NCI-H524 (cell line): ENCODE measurements at places on chromosomes 13 and 19.
A peak's percentile ranks its signal among the peaks of the same experiment; 100 is the strongest.

GRCh38 chr19:5466814-5467291 lies 11.6 kb downstream of the ZNRF4 start:
- peak; percentile 89 for DNase-seq

GRCh38 chr13:38702669-38703068 lies 15.8 kb downstream of the FREM2 start:
- DNase-seq: no peak

DNA sequence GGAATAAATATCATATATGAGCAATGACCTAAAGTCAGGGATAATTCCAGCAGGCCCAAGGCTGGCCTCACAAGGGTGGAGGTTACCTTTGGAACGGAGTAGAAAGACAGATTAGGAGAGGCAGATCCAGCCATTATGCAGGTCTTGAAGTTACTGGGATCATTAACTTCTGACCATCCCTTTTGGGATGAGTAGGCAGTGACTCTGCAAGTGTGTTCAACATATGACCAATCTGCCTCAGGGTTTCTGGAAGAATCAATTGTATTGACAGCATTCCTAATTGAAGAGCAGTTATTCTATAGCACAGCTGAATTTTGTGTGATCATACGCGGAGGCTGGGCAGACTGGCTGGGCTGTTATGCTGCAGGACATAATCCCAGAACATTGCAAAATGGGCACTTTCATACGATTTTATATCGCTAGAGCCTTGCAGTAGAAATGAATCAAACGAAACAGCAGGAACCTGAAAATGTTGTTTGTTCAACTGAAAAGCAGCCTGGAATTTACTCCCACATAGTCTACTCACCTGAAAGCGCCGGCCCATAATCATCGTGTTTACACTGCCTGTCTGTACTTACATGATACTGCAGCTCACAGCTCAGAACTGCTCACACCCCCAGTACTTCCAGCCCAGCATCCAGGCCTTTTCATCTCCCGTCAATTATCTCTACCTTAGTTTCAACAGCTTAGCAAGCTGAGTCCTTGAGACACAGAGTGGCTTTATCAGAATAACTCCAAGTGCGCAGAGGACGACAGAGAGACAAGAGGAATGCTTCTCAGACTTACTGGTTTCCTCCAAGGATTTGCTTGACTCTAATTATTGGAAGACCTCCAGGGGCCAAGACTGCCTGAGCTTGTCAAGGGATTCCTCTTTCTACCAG lies 556.1 kb downstream of the EFNB2 start:
- no peak for DNase-seq

- DNase-seq: peak; percentile 44
Observed at GRCh38 chr19:50796128-50796633, 6.0 kb downstream of the ACP4 start.

- peak; percentile 52 for DNase-seq
Observed at GRCh38 chr13:102846261-102847015, 606 bp downstream of the ERCC5 start.

- no peak for DNase-seq
Observed at GRCh38 chr19:57803265-57803593, 11.5 kb downstream of the ZNF552 start.

DNA sequence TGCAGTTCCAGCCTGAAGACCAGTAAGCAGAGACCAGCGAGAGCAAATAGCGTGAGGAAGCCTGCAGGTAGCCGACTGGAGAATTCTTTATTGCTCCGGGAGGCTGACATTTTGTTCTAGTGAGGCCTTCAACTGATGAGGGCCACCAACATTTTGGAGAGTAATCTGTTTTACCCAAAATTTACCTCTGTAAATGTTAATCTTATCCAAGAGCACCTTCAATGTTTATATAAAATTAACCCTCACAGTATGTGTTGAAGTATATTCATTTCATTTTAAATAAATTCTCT lies 546.4 kb upstream of the SLITRK5 start:
- no peak for DNase-seq

- no peak for DNase-seq
Observed at GRCh38 chr13:77323858-77324257, 3.0 kb downstream of the MYCBP2 start.

DNA sequence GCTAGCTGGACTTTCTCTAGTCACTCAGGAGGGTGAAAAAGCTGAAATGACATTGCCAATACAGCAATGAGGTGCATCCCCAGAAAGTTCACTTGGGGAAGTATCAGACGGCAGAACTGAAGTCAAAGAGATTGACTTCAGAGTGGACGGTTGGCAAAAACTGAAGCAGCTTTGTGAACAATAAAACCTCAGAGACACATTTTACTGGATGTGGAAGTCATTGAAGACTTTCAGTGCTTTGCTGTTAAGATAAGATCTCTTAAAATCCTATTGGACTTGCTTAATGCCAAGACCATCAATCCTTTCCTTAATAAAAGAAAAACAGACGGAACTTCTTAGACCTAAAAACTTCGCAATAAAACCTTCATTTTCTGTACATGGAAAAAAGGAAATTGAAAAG lies 103.7 kb downstream of the ABCC4 start:
- no peak for DNase-seq

DNA sequence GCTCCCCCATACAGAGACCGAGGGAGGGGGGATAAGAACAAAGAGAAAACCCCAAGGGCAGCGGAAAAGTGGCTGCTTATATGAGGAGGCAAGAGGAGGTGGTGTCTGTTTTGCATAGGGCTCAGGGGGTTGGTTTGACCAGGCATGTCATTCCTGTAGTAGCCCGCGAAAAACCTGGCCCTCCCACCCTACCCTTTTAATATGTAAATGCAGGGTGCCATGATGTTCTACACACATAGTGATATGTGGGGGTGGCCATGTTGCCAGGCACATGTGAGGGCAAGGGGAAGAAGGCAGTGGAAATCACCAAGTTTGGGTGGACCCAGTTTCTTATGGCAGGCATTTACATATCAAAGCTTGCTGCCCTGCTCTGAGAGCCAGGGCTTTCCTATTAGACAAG lies 203.5 kb upstream of the UBL3 start:
- no peak for DNase-seq

DNA sequence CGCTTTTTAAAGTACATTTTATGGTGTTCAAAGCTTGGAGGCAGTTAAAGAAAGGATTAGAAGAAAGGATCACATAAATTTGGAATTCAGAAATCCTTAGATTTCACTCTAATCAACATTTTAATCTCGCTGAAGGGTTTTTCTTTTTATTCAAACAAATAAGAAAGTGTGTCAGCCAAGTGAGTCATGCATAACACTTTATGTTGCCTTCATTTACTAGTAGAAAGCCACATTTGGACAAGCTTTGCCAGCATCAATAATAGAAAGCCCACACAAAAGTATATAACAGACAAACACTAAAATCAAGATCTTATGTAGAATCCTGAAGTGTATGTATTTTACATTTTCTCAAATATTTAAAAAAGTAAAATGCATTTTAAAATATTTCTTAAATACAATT lies 154.9 kb upstream of the TRPC4 start:
- DNase-seq: no peak

- DNase-seq: no peak
Observed at GRCh38 chr13:84885868-84886267, 913.4 kb downstream of the SLITRK6 start.

DNA sequence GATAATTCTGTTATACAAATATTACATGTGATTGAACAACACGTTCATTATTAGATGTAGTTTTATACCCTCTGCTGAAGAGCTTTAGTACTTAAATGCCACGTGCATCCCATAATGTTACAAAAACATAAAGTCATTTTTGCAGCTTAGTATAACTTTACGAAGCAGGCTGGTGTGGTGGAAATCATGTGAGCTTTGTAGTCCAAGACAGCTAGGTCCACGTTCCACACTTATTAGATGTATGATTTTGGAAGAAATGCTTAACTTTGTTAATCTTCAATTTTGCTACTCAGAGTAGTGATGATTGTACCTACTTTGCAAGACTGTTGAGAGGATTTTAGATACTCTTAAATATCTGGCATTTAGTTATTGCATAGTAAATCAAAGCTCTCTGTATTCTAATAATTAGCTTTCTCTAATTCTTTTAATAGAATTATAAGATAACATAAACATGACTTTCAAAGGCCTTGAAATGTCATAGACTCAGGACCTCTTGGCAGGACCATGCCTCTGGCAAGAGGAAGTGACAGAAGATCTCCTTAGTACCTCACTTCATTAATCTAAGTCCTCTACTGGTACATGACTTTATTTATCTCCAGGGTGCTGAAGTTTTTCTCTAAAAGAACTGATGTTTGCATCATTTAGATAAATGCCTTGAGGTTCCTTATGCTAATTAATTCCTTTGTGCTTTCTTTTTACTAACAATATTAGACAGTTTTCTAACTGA lies 153.7 kb downstream of the PCDH20 start:
- DNase-seq: no peak

DNA sequence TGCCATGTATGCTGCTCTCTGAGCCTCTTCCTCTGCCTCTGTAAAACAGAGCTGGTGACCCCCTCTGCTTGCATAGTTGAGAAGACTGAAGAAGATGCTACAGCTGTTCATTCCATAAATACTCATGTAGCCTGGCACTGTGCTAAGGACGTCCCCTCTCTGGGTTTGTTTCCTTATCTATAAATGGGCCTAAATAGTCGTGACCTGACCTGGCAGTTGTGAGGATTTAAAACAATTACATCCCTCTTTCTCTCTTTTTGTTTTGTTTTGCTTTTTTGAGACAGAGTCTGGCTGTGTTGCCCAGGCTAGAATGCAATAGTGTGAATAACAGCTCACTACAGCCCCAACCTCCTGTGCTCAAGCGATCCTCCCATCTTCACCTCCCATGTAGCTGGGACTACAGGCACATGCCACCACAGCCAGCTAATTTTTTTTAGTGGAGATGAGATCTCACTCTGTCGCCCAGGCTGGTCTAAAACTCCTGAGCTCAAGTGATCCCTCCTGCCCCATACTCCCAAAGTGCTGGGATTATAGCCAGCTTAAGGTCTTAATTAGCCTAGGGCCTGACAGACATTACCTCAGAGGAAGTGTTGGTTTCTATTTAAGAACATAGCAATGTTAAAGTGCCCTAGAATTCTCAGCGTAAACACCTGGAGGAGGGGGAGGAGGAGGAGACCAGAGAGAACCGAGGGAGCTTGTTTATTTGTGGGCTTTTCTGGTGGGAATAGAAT lies 4.6 kb downstream of the WDR62 start:
- DNase-seq: no peak

GRCh38 chr19:20237773-20238623 lies 71.0 kb downstream of the ZNF486 start:
- peak; percentile 25 for DNase-seq

- DNase-seq: no peak
Observed at GRCh38 chr19:35860818-35861639, 4.3 kb downstream of the KIRREL2 start.

DNA sequence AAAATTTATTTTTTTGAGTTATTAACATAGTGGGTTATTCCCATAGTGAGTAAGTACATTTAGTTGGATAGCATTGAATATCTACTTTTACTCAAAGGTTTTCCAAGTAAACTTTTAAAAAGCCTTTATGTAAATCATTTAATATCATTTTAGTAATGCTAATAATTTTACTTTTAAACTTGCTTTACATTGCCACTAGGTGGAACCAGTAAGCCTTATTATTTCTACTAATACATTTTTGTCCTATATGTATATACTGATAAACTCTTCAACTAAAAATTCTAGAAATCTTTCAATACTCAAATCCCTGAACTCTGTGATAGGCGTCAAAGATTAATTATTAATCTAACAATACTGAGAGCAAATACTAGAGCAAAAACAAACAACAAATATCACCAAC lies 1709.2 kb upstream of the PCDH20 start:
- peak; percentile 26 for DNase-seq

- peak; percentile 45 for DNase-seq
Observed at GRCh38 chr13:71320452-71320851, 546.6 kb downstream of the DACH1 start.

DNA sequence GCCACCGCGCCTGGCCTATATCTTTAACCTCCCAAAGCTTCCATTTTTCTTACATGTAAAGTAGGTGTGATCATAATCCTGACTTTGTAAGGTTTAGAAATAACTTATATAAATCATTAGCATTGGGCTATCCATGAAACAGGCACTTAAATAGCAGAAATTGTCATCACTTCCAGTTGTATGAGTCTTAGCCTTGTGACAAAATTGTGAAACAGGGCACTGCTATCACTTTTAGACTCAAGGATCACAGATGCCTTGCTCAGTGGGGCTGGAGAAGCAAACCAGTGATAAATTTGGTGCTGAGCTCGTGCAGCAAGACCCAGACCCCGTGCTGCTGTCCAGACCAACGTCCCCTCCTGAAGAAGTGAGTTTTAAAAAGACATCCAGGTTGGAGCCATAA lies 209.7 kb downstream of the KATNAL1 start:
- DNase-seq: no peak

GRCh38 chr13:52809310-52809769 lies 39.1 kb downstream of the PCDH8 start:
- DNase-seq: peak; percentile 80

DNA sequence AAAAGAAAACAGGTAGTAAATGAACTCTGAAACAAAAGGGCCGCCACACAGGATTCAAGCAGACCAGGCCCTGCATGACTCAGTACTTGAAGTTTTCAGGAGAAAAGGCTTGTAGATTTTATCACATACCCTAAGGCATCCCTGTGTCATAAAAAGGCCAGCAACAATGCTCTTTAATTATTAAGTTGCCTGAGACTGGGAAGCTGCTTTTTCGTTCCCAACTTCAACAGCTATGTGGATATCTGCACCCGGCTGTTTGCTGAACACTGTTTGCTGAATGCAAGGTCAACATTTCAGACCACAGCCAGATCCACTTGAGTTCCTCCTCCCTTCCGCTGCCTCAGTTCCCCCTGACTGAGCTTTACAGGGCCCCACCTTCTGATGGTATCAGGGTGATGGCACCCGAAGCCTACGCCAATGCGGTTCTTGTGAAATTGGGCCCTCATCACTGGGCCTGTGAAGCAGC lies 6.1 kb upstream of the ECH1 start:
- no peak for DNase-seq

GRCh38 chr19:55700813-55701212 lies 25.8 kb downstream of the EPN1 start:
- no peak for DNase-seq

GRCh38 chr13:24931450-24932251 lies 164.3 kb upstream of the PABPC3 start:
- no peak for DNase-seq

DNA sequence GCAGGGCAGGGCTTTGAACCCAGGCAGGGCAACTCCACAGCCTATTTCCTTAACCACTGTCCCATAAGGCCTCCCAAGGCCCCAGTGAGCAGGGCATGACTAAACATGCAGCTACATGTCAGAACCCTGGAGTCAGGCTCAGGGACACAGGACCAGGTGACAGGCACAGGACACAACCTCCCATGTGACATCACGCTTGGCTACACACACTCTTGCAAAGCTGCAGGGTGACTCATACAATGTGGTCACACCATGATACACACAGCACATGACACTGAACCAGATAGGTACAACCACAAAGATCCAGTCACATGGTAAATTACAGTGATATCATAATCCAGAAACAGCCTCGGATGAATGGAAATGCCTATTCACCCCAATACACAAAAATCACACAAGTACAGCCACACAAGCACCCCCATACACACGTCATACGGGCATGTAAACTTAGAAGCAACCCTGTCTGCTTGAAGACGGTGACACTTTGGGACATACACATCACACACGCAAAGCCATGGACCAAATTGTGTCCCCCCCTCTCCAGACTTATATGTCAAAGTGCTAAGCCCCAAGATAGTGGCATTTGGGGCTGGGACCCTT lies 14.5 kb downstream of the KLK4 start:
- DNase-seq: no peak
